ENCODE measurements at places on chromosomes 2 and 18. TPM values are rescaled to one million over a fixed set of nuclear protein-coding genes. Genes with fewer than 3 reads are reported as not detected.

Gene COL4A3
- total RNA-seq: not detected

Gene ANO7
- 1.0 TPM for total RNA-seq

Gene CFAP221
- total RNA-seq: not detected

Gene PIEZO2
- total RNA-seq: 343 TPM

Gene DSG1
- total RNA-seq: not detected

Gene CPS1
- total RNA-seq: 0.51 TPM

Gene C2orf80
- not detected for total RNA-seq

Gene HMSD
- total RNA-seq: not detected

Gene CCDC102B
- total RNA-seq: 34.0 TPM

Gene SLC40A1
- total RNA-seq: 319 TPM

Gene SERPINB10
- not detected for total RNA-seq

Gene CDH20
- total RNA-seq: not detected

Gene PARD6G
- 34.7 TPM for total RNA-seq

Gene MOCOS
- total RNA-seq: 0.13 TPM

Gene TMEM198
- total RNA-seq: not detected

Gene GPR45
- total RNA-seq: not detected

Gene REG1B
- total RNA-seq: not detected

Gene FNDC4
- total RNA-seq: 10.0 TPM

Gene MAL
- not detected for total RNA-seq

Gene DAPL1
- total RNA-seq: not detected

Gene AP1S3
- 0.89 TPM for total RNA-seq

Gene MROH2A
- not detected for total RNA-seq

Gene GAL3ST2
- total RNA-seq: not detected

Gene NEURL3
- total RNA-seq: 0.13 TPM

Gene DUSP19
- total RNA-seq: 2.1 TPM

Gene LOXHD1
- under 0.01 TPM for total RNA-seq

Gene CD28
- total RNA-seq: under 0.01 TPM

Gene ALLC
- not detected for total RNA-seq

Gene DRC1
- total RNA-seq: not detected

Gene NEB
- total RNA-seq: 0.63 TPM

Gene CTLA4
- total RNA-seq: 1.3 TPM

Gene RFX8
- total RNA-seq: 0.13 TPM

Gene PAX3
- total RNA-seq: not detected

Gene CCDC178
- total RNA-seq: 0.51 TPM

Gene C1GALT1C1L
- 0.13 TPM for total RNA-seq

Gene DNAJC5G
- 1.0 TPM for total RNA-seq

Gene SKOR2
- total RNA-seq: not detected

Gene SRD5A2
- not detected for total RNA-seq

Gene ARHGEF4
- total RNA-seq: 0.63 TPM

Gene MOGAT1
- not detected for total RNA-seq

Gene PROKR1
- under 0.01 TPM for total RNA-seq

Gene TRIM43
- total RNA-seq: not detected

Gene CNGA3
- total RNA-seq: not detected

Gene MGAT4A
- 6.2 TPM for total RNA-seq

Gene SERPINE2
- 1.8 TPM for total RNA-seq

Gene LAMA3
- total RNA-seq: 7.0 TPM

Gene TRPM8
- not detected for total RNA-seq

Gene COX5B
- total RNA-seq: 449 TPM

Gene SH2D6
- under 0.01 TPM for total RNA-seq

Gene DNAH6
- under 0.01 TPM for total RNA-seq

Gene WNT6
- total RNA-seq: not detected

Data from dermis microvascular lymphatic vessel endothelial cell (primary cell).